ENCODE measurements at places on chromosomes 3 and 15.

GRCh38 chr3:141065258-141065657 lies 14.1 kb downstream of the SPSB4 start:
- no peak for DNase-seq

DNA sequence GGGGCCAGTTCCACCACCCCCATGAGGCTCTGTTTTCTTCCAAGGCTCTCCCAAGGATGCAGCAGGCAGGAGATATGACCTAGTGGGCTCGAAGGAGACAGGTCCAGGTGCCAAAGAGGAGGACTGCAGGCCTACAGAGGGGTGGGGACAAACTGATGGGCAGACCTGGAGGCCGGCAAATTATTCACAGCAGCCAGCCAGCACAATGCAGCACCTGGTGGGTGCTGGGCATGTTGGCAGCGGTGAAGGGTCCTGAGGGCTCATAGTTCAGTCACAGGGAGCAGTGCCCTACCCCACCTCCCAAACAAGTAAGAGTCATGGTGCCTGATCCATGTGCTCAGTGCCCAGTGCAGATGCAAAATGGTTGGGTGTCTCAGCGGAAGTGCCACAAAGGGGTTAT lies 171.7 kb downstream of the ABHD5 start:
- DNase-seq, result no peak

DNA sequence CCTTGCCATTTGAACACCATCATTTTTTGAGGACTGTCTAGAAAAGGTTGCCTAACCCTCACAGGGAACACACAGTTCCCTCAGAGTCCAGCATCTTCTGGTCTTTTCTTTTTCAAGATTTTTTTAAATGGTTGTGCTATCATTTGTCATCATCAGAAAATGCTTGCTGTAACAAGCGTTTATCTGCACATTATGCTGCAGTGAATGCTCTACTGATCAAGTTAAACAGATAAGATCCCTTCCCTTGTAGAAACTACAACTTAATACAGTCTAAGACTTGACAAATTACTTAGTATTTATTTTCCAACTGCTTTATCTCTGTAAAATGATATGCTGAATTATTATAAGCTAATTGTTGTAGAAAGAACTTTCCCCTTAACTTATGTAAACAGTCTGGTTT lies 11.9 kb upstream of the ALPK3 start:
- no peak for DNase-seq

DNA sequence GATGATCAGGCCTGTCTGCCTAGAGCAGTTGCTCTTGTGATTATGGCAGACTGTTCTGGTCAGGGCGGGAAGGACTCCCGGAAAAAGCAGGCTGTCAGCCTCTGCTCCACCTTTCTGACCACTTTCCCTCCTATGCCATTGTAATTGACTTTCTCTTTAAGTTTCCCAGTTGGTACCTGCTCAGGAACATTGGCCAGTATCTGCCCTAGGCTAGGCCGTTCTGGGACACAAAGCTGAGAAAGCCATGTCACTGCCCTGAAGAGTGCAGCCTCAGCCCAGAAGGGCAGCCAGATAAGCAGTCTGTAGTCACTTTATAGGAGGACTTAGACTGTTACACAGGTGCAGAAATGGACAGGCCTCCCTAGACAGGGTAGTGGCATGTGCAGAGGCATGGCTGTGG lies 80.8 kb downstream of the CLSTN2 start:
- no peak for DNase-seq

- no peak for DNase-seq
Measured at GRCh38 chr15:100125401-100126191, 216.2 kb downstream of the ADAMTS17 start.

DNA sequence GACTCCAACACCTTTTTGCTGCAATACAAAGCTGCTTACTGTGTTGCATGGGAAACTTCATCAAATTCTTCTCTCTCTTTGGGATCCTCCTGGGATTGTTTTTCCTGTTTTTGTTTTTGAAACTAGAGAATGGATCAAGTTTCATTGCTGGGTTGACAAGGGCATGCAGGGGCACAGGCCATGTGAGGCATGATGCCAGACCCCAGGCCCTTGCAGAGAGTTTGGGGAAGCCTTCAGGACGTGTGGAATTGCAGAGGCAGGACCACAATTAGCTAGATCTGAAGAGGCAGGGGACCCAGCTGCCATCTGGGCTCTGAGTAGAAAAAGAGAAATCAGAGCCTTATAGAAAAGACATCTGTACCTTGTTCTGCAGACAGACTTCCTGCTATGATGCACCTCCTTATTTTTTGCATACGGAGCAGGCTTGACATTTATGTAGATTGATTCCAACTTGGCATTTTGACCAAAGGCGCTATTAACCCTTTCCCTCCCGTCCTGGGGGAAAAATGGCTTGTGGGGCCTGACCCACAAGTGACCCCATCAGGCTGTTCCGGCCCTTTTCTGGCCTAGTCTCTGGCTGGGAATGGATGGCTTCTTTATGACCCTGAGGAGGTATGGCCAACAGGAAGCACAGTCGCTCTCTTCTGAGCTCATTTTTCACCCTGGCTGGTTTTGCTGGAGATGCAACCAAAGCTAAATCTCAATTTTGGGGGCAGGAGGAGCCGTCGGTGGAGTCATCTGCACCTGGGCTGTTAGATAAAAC lies 44.3 kb upstream of the CHRNB4 start:
- DNase-seq, result no peak

DNA sequence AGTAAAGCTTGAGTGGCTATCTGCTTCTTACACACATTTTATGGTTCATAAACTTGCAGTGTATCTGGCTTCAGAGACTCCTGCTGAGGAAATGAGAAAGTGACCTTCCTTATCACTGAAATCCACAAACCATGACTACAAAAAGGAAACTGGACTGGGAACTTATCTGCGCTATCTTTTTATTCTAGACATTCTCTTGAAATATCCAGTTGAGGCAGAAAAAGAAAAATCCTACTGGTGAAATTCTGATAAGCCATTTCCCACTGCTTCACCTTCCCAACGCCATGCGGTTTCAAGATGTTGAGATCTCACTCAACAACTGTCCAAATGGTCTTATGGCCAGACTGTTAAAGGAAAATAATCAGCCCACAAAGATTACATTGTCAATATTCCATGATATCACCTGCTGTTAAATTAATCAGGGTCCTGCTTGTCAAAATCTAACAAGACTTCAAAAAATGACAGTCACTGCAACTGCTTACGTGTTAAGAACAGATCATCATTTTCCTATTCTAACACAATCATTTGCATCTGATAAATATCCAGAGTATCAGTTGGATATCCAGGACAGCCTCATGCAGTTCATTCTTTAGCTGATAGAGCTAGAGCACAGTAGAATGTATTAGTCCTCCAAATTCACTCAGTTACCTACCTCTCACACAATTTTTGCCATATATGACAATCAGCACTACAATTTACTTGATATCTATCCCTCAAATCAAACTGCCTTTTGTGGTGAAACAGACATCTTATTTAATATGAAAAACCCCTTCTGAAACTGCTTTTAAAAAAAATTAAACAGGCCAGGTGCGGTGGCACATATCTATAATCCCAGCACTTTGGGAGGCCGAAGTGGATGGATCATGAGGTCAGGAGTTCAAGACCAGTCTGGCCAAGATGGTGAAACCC lies 538.1 kb downstream of the MAGI1 start:
- no peak for DNase-seq

- no peak for DNase-seq
Measured at GRCh38 chr3:120198305-120198878, 86.6 kb downstream of the GPR156 start.

DNA sequence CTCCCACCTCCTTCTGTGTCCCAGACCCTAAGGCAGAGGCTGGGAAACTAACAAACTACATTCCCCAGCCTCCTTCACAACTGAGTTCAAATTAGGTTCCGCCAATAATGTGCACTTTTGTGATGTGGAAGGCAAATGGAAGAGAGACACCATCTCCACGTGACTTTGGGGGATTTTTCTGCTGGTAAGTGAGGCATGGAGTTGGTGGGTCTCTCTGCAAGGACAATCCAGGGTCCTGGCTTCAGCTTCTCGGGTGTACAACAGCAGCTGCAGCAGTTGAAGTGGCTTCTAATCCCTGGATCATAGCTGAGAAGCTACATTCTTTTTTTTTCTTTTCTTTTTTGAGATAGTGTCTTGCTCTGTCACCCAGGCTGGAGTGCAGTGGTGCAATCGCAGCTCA lies 58.9 kb upstream of the GATA2 start:
- DNase-seq, result no peak

DNA sequence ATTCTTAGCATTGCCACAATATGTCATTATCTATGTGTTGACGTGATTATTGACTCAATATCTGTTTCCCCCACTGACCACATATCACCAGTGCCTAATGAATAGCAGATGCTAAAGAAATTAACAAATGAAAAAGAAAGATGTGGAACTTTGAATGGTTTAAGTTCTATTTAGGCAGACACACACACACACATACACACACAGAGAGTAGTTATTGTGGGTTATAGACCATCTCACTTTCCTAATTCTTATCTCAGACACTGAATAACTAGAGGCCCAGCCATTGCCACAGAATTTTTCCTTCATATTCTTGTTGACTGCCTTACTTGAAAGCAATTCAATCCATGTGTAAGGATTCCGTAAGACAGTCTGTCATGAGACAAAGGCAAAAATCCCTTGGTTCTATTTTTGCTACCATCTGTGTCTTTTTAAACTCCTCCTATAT lies 61.9 kb upstream of the PHLDB2 start:
- DNase-seq, result no peak

Measured in stimulated activated CD8-positive, alpha-beta memory T cell treated with anti-CD3 and anti-CD28 coated beads, Interleukin-2, amount 100 ng/mL, for 1 hour (primary cell).